ENCODE measurements at places on chromosomes 13 and 19.

- DNase-seq = peak; percentile 88
These were observed at the start of gene NTF4 for GRCh38 chr19:49064768-49065611. Gene NTF4 (minus strand): TSS chr19:49064818. CDS start chr19:49061997, 2,821 bp downstream.

- DNase-seq = no peak
These were observed 76.2 kb downstream of the C13orf42 start for GRCh38 chr13:51034906-51035305.

DNA sequence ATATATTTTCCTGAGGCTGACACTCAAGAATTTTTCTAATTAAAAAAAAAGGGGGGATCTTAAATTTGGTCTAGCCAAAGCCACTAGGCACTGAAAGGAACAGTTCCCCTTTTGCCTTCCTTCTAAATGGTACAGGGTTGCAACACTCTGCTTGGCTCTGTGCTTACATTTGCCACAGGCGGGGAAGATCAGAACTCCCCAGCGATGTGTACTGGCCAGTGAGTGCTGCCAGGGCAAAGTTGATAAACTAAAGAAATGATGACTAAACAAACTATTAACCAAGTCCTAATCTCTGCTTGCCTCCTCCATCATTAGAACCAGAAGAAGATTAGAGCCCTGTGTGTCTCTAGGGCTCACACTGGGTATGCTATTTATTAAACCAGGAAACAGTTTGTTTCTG lies 75.3 kb upstream of the SCEL start:
- DNase-seq = no peak

DNA sequence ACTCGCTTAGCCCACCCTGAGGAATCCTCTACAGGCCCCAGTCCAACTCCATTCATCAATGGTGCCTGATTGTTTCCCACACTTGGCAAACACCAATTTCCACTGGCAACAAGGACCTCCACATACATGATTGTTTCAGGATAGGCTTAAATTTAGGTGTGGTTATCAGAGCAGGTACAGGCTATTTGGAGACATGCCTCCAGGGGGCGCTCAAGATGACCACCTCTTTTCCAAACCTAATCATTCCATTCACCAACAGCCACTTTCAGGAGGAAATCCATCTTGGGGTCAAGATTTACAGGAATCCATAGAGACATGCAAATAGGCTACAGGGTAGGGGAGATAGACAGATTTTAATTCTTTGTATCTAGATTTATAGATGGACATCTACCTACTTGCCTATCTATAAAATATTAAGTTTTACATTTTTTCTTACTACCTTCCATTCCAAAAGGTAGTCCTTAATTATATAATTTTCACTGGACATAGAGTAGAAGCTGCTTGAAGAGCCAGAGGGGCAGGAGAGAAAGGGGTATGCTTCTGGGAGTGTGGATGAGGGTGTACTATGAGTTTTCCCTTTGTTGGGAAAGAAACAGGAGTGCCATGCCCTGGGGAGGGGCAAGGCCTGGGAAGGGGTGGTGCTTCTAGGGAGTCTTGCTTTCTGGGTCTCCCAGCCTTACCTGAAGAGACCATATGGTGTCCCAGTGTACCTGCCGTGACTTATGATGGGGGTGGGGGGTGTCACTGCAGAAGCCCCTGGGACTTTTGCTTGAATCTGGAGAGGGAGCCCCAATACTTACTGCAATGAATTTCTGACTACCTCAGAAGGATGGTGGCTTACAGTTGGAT lies 14.1 kb upstream of the PCDH8 start:
- peak; percentile 64 for DNase-seq

GRCh38 chr13:61778531-61778930 lies 362.9 kb upstream of the PCDH20 start:
- peak; percentile 70 for DNase-seq

- DNase-seq = peak; percentile 95
These were observed 7.7 kb downstream of the TECR start for GRCh38 chr19:14536926-14537692.

- peak; percentile 22 for DNase-seq
These were observed 31.3 kb upstream of the ZMYM2 start for GRCh38 chr13:19927117-19927748.

GRCh38 chr19:10653482-10653731 lies 739 bp upstream of the ILF3 start:
- no peak for DNase-seq

DNA sequence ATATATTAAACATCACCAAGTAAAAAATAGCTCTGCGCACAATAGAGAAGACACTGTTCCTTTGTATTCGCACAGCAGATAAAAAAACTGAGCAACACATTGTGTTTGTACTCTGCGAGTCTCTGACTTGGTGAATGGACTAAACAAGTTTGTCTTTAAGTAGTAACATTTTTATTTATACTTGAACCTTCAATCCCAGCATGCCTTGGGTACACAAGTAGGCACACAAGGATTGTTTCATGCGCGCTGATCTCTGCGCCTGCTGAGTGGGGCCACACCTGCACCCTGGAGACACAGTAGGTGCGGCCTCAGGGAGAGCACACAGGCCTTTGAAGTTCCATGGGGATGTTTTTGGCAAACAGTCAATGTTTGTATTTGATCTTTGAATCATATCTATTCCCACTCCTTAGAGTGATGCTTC lies 318.9 kb downstream of the MYO16 start:
- DNase-seq = no peak

DNA sequence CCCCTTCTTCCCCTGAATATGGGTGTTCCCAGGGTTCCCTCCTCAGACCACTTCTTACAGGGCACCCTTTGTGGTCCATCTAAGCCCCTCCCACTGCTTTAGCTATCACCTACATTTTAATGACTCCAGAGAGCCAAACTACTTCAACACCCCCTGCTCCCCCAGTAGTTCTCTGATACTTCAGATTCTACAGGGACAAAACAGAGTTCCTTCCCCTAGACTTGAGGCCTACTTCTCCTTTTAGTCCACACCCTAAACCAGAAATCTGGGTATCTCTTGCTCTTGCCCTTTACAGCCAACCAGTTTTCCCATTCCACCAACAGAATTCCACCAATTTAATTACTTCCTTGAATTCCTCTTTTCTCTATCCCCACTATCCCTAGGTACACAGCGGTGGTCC lies 107.2 kb downstream of the KCNRG start:
- peak; percentile 13 for DNase-seq

DNA sequence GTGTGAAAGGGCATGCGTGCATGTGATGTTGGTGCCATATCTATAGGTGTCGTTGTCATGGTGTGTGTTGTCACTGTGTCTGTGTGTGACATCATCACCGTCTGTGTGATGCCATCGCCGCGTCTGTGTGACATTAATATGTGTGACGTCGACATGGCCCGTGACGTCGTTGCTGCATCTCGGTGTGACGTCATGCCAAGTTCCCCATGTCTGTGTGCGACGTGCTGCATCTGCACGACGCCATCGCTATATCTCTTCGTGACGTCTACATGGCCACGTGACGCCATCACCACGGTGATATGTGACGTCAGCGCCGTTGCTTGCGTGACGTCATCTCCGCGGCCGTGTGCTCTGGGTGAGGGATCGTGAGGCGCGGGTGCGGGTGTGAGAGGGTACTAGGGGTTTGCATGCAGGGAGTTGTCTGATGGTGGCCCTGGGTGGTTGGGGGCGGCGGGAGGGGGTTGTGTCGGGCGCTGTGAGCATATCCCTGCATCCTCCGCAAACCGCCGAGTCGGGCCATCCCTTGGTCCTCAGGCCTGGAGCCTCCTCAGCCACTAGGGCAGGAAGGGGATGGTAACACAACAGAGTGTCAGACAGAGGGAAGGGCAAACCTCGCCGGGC lies 14.6 kb downstream of the GTPBP3 start:
- no peak for DNase-seq

- peak; percentile 61 for DNase-seq
These were observed 8.2 kb downstream of the REX1BD start for GRCh38 chr19:18596752-18597157.

- DNase-seq = no peak
These were observed 504.2 kb downstream of the GPC6 start for GRCh38 chr13:93730780-93731179.

GRCh38 chr19:43105496-43105895 lies 23.0 kb upstream of the PSG2 start:
- no peak for DNase-seq

GRCh38 chr19:1657746-1658145 lies 5.3 kb upstream of the TCF3 start:
- DNase-seq = no peak

DNA sequence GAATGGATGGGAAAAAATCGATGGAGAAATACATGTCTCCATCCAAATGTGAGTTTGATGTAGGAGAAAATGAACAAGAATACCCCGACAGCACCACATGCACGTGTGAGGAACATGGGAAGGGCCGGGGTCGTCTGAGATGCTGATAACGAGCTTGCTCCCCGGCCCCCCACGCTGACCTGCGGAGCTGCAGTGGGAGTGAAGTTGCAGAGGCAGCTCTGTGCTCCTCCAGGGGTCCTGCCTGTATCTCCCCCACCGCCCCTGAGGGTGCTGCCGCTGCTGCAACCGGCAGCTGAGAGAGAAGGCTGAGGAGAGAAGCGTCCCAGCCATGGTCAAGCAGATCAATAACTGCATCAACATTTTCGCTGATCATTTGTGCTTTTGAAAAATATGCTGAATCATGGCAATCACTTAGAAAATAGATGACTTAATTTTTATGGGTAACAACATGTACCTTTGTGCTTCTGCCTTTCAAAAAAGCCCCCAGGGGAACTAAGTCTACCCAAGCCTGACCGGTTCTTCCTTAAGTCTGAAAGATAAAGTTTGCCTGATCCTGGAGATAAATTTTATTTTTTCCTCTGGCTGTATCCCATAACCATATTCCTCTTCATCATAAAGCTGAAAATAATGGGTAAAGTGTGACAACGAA lies 18.2 kb upstream of the NAXD start:
- DNase-seq = no peak

DNA sequence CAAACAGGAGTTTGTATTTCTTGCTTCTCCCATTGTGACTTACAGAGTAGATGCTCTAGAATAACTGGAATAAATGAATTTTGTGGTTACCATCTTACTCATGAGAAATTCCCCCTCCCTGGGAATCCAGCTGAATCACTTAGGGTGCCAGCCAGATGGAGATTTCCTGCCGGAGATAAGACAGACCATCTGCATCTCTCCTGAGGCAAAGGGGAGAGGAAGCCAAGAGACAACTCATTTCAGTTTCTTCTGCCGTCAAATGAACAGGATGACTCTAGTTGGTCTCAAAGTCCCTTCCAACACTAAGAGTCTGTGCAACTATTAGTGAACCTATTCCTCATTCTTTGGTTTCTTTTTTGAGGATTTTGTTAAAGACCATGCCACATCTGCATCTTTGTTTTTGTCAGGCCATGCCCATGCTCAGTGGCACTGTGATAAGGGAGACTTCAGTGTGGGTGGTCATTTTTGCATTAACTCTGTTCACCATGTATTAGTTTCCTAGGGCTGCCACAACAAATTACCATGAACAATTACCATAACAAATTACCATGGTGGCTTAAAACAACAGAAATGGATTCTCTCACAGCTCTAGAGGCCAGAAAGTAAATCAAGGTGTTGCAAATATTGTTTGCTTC lies 112.8 kb downstream of the NDFIP2 start:
- DNase-seq = no peak

GRCh38 chr13:79403113-79403512 lies 2.9 kb downstream of the RBM26 start:
- no peak for DNase-seq

DNA sequence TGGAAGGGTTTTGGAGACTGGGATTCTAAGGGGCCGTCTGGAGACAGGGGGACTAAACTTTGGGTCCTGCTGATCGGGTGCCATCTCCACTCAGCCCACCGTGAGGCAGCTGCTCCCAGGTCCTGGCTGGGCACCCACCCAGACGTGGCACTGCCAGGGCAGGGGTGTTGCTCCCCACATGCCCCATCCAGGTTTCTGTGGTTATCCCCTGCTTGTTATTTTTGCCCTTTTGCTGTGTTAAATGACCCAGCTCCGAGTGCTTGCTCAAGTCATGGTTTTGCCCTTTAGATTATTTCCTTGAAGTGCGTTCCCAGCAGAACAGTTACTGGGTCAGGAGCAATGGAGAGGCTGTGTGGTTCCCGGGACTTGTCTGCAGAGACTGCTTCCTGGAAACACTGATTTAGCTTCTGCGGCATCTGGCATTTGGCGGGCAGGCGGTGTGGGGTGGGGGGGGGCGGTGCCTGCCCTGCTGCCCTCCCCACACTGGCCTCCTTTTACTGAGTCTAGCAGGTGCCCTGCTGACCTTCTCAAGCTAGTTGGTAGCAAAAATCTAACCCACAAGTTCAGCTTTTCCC lies 1.9 kb downstream of the RAB11B start:
- DNase-seq = no peak
